NAMALWA (cell line): ENCODE measurements at places on chromosomes 2 and 18.
A peak's percentile ranks its signal among the peaks of the same experiment; 100 is the strongest.

GRCh38 chr18:24986666-24987302 is 365.2 kb downstream of the ZNF521 start:
- no peak for DNase-seq

DNA sequence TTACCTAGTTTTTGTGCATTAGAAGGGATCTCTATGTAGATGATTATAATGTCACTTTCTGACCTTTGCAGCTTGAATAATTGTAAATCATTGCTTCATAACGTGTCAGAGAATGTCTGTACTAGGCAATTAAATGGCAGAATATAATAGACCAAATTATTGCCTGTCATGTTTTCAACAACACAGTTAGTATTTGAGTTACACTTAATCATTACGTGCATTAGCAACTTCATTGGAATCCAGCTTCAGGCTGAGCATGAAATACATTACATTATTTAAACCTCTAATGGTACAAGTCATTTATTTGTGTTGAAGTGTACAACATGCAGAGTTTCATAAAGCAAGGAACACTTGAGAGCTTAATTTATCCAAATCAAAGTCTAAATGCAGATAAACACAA is 48.0 kb downstream of the ZNF407 start:
- DNase-seq: no peak

DNA sequence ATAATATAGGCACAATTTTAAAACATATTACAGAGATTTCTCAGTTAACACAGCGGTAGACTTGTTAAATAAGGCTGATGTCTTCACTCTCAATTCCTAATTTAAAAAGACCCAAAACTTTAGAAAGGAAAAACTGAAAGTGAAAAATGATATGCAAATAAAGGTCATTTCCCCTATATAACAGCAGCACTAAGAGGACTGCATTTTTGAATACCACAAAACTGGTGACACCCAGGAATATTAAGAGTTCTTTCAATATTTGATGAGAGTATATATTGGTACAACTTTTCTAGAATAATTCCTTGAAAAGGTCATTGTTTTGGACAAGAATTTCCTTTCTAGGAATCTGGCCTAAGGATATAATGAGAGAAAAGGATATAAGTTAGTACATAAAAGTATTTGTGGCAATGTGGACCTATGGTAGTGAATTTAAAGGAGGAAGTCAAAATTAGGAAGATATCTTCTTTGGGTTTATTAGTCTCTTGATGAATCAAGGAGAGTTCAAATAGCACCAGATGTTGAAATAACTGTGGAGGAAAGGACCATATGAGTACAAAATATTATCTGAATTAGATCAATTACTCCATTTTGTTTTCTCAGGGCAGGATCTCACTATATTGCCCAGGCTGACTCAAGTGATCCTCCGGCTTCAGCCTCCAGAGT is 70.3 kb downstream of the TMEM237 start:
- peak; percentile 33 for DNase-seq

DNA sequence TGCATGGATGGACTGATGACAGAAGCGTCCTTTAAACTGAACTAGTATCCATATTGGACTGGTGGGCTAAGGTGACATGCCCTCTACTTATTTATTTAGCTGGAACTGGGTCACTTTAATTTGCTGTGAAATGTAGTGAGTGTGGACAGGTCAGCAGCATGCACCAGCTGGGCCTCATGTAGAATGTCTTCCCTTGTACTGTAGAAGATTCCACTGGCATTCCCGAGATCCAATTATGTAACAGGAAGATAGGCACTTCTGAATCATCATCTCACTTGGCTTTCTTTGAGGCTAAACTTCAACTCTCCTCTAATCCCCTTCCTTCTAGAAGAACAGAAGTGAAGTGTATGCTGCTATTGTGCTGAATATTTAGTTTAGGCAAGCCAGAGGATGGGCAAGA is 296.2 kb downstream of the SLC8A1 start:
- no peak for DNase-seq

DNA sequence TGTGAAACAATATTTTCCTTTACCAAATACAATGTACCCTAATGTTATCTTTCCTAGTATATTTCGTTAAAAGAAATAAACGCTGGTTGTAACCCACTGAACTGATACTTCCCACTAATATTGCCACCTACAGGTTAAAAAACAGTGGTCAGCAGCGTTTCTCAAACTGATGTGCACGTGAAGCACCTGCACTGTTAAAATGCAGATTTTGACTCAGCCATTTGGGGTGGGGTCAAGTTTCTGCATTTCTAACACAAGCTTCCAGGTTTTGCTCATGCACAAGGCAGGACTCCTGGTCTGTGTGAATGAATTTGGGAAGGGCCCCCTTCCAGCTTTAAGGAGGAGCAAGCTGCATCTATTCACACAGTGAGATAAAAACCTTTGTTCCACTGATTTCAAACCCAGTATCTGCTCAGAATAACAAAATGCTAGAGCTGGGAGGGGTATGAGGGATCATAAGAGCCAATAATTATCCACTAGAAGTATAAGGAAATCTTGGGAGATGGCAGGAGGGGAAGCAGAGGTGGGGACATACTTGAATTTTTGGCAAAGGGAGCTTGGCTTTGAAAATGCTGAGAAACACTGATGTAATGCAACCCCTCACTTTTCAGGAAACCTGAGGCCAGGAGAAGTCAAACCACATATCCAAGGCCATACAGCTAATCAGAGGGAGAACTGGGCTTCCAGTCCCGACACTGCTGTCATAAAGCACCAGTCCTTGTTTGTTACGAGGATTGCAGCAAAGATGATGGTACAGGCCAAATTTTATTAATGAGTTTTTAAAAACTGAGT is 116.2 kb downstream of the RBMS1 start:
- no peak for DNase-seq

GRCh38 chr2:234989183-234989701 is 37.4 kb downstream of the SH3BP4 start:
- DNase-seq: no peak

DNA sequence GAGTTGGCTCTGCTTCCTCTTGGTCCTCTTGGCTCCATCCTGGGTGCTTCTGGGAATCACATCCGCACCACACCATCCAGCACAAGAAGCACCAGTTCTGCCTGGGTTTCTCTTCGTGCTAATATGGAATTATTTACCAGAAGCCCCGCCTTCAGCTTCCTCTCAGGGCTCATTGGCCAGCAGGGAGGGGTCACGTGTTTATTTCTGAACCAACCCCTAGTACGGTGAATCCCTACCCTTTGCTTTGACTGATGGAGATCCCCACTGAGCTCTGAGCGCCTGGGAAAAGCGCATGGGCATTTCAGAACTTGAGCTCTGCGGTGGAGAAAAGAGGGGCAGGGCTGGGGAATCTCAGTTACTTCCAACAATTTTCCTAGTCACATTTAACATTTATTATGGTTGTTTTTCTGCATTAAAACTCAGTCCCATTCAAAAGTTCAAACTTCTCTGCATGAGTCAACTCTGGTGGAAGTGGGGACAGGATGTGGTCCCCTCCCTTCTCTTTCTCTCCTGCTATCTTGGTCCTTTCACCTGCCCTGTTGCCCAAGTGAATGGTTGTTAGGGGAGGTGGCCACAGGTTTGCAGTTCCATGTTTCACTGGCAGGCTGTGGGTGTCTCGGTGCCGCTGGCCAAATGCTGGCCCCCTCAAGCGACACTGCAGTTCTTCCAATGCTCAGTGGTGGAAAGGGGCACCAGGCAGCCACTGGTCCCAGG is 76.4 kb upstream of the TTC39C start:
- no peak for DNase-seq
